ENCODE measurements at places on chromosomes 13 and 19.

- no peak for DNase-seq
Observed at GRCh38 chr13:36130552-36131221, 495 bp downstream of the DCLK1 start.

DNA sequence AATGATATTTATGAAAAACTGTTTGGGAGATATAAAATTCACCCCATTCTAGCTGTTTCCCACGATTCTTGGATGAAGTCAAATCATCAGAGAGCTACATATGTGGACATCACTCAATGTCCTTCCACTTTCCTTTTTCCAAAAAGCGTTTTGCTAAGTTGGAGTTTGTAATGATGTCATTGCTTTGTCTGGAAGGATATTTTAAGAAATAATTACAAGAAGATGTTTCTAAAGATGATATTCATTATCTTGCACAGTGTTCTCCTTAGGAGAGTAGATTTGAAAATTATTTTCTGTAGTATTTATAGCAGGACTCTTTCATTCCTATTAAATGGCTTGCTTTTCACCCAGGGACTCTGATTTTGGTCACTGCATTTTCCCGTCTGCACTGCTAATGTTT lies 851.2 kb downstream of the EFNB2 start:
- no peak for DNase-seq

GRCh38 chr19:35225951-35226350 lies 2.6 kb downstream of the FAM187B start:
- no peak for DNase-seq

GRCh38 chr19:58033741-58034476 lies at the start of gene ZSCAN1:
ZSCAN1 (plus strand) TSS chr19:58034025; CDS start chr19:58037837, 3,812 bp downstream.
- DNase-seq = no peak

GRCh38 chr19:1857648-1858326 lies 5.6 kb downstream of the KLF16 start:
- DNase-seq = no peak

DNA sequence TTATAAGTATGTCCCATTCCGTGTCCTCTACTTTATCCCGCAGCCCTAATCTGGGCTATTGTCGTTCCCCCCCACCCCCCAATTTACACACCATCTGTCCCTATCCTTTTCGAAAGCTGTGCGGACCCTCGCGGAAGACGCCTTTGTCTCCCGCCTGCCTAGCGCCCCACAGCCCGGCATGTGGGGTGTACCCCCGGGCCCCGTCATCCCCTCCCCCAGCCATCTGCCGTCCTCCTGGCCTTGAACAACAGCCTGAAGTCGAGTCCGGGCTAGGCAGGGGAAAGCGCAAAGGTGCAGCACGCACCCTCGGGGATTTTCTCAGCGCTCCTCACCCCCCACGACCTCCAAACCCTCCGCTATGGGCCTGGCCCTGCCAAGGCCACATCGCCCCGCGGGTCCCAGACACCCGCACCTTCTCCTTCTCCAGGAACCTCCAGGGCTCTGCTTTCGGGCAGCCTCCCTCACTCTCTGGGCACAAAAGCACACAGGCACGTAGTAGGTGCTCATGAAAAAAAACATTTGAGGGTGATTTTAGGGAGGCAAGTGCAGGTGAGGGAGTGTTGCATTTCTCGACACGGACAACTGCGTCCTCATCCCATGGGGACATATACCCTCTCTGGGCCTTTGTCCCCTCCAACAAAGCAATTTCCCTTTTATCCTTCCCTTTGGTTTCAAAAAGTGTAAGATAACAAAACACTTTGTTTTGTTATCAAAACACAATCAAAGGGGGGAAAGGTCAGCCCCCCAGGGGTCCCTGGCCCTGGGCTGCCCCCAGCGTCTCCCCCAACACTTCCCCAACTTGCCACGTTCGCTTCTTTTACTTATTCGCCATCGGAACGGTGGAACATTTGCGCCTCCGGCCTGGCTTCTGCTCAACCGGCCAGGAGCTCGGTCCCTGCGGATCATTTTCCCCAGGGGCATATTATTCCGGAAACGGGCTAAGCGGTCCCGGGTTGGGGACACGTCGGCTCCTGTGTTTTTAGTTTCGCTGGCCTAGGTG lies 16.4 kb downstream of the CCDC124 start:
- no peak for DNase-seq

Data from LNCaP clone FGC (cell line).